ENCODE measurements at places on chromosomes 12 and 14.

GRCh38 chr12:46400406-46400805 is 27.8 kb upstream of the SLC38A2 start:
- DNase-seq: no peak

GRCh38 chr12:65449400-65449799 is 170.9 kb downstream of the MSRB3 start:
- DNase-seq: no peak

GRCh38 chr12:80946591-80946990 is 8.9 kb upstream of the LIN7A start:
- no peak for DNase-seq

DNA sequence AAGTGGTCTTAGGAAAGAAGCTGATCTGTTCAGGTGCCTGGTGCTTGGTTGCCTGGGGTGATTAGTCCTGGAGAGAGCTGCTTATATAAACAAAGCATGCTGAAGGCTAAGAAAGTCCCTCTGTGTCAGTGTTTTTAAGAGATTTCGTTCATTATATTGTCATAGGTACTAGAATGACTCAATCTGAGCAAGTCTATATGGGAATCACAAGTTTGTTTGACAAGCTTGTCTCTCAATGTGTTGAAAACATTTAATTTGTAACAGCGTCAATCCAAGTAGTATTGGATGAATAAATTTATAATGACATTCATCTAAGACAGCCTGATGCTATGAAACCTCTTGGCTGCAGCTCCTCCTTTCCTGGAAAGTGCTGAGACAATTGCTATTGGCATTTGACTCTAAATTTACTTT is 256.3 kb downstream of the TMTC2 start:
- no peak for DNase-seq

- no peak for DNase-seq
Measured at GRCh38 chr12:39205969-39206368, 237.0 kb downstream of the KIF21A start.

DNA sequence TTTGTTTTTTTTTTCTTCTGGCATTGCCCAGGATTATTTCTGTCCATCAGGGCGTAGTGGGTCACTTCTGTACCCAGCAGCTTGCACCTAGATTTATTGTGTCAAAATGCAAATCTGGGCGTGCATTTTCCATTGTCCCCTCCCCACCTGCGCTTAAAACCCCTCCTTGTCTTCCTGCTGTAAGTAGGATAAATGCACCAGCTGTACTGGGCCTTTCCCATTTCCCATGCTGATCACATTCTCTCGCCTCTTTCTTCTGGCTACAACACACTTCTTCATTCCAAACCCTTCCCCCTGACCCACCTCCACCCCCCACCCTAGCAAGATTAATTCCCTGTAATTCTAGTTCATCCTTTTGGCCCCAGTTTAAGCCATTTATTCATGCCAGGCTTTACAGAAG is 128.0 kb downstream of the ETV6 start:
- DNase-seq: no peak

- DNase-seq: no peak
Measured at GRCh38 chr14:99740411-99740810, 52.8 kb upstream of the EML1 start.

GRCh38 chr12:113891739-113892520 is 74.2 kb downstream of the RBM19 start:
- DNase-seq: no peak

DNA sequence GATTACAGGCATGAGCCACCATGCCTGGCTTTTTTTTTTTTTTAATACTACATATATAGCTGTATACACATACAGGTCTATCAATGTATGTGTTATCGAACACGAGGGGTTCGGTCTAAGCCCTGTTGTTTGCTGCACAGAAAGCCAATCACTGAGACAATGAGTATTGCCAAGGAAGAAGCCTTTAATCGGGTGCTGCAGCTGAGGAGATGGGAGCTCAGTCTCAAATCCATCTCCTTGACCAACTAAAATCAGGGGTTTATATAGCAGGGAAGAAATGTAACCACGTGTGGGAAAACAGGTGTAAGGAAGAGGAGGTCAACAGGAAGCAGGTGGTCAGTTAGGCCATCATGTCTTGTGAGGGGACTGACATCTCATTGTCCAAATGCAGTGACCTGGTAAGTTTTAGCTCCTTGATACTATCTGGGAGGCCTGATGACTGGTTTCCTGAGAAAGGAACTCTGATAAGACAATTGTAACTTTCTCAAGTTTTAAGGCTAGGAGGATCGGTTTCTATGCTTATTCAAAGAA is 80.9 kb upstream of the MAP1LC3B2 start:
- DNase-seq: no peak

DNA sequence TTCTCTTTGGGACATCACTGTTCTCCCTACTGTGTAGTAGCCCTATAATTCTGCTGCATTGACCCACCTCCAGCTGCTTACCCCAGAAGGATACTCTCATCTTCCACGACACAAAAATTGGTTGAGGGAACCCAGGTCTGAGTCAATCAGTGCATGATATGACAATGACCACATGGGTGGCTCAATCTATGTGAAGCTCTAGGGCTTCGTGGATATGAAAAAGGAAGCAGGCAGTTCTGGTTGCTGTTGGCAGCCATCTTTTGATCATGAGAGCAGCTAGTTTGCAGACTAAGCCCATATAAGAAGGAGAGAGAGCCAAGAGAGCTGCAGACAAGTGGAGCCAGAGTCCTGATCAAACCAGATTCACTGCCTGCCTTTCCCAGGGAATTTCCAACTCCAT is 57.9 kb downstream of the AVPR1A start:
- DNase-seq: no peak

GRCh38 chr12:10067264-10067663 is 31.5 kb downstream of the CLEC1A start:
- DNase-seq: no peak

- DNase-seq: no peak
Measured at GRCh38 chr14:31933716-31934115, 143.4 kb upstream of the ARHGAP5 start.

GRCh38 chr12:129659961-129660622 is 243.7 kb downstream of the TMEM132D start:
- no peak for DNase-seq

- no peak for DNase-seq
Measured at GRCh38 chr14:68513137-68513536, 279.7 kb downstream of the ZFP36L1 start.

DNA sequence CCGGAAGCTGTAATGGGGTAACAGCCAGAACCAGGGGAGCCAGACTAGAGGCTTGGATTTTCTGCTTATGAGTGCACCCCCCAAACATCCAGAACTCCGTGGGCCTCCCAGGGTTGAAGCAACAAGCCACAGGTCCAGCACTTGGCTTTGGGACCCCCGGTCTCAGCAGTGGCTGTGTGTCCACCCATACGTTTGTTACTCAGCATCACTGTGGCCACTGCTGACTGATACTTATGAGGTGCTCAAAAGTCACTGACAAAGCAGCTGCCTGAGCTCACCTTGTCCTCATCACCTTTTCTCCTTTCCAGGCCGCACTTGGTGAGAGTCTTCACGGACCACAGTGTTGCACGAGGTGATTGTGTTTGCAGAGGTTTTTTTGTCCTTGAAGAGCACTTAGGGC is 145.6 kb upstream of the RFLNA start:
- no peak for DNase-seq

GRCh38 chr14:59154373-59154772 is 34.1 kb upstream of the DAAM1 start:
- DNase-seq: no peak

DNA sequence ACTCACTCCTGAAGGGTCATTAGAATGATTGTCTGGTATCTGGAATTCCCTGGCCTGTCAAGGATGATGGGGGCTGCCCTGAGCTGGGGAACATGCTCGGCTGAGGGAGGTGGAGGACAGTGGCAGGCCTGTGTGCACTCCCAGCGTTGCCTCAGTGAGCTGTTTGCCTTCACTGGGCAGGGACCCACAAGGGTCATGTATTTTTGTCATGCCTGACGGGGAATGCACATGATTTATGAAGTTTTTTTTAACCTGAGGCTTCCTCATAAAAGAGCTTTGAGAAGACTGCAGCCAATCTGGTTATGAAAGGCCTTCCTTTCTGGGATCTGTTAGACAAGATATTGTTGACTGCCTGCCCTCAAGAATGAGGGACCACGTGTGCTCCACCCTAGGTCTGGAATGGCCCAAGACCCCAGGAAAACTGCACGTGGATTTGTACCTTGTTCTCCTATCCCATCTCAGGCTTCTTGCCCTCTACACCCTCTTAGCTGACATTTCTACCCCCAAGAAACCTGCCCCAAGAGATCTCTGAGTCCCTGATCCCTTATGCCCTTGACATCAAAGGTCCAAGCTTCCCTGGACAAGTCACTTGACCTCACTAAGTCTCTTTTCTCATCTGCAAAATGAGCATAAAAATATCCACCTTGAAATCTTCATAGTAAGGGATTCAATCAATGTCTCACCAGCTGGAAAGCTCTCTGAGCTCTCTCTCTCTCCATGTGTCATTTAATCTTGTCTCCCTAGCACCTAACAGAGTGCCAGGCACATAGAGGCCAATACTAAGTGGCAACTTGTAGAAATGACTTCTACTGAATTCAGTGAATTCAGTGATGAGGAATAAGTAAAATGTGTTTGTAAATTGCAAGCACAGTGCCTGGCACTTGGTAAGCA is 24.5 kb upstream of the COL2A1 start:
- DNase-seq: no peak

DNA sequence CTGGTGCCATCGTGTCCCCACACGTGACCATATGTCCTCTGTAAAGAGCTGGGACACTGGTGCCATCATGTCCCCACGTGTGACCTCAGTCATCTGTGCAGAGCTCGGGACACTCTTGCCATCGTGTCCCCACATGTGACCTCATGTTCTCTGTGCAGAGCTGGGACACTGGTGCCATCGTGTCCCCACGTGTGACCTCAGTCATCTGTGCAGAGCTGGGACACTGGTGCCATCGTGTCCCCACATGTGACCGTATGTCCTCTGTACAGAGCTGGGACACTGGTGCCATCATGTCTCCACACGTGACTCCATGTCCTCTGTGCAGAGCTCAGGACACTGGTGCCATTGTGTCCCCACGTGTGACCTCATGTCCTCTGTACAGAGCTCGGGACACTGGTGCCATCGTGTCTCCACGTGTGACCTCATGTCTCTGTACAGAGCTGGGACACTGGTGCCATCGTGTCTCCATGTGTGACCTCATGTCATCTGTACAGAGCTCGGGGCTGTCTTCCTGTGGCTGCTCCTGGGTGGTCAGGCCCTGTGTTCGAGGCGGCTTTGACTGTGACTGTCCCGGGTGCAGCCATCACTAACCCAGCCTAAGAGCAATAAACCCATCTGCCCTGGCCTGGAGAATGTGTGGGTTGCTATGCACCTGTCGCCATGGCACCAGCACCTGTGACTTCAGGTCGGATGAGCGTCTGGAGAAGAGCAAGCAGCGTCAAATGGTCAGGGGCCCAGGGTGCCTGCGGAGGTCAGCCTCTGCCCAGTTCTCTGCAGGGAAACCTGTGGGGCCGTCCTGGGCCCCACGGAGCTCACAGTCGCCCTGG is 334.4 kb downstream of the ADGRD1 start:
- DNase-seq: no peak

DNA sequence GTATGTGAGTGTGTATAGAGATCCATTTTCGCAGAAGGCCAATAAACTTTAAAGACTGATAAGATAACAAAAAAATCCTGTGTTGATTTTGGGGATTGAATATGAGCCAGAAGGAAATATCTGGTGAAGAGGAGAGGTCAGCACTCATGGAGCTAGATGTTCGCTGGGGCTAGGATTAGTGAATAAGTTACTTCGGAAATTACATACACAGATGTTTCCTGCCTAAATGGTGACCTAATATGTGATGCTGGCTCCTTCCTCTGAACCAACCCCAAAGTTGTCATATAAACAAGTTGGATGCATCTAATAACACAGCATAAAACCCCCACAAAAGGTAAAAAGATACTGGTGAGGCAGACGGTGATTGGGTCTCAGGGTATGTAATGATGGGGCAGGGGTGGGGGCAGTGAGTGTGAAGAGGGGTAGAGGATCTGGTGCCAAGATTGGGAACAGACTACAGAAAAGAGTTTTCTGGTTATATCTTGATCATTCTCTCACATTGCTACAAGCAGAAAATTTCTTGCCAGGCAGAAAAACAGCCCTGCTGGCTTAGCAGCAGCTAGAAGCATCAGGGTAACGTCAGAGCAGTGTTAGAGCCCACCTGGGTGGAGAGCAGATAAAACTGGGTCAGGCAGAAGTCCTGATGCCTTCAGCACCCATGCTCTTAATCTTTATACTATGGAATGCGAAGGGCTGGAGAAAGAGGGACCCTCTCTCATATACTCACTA is 140.4 kb upstream of the GZMB start:
- DNase-seq: no peak

DNA sequence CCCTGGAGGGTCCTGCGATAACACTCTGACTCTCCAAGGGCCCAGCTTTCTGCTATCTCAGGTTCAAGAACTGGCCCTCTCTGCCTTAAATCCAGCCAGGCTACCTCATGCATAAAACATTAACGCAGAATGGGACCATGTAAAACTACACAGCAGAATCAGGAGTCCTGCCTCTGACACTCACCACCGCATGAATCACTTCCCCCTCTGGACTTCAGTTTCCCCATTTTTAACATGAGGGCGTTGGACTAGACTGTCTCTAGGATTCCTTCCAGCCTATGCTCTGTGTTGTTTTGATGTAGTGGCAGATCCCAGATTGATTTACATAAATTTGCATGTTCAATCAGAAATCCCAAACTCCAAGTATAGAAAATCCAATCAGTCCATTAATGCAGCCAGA is 3.3 kb downstream of the NCKAP5L start:
- DNase-seq: no peak

GRCh38 chr14:73203527-73203926 is 33.8 kb upstream of the PAPLN start:
- no peak for DNase-seq

GRCh38 chr12:124665511-124665910 is 98.1 kb upstream of the NCOR2 start:
- DNase-seq: no peak

DNA sequence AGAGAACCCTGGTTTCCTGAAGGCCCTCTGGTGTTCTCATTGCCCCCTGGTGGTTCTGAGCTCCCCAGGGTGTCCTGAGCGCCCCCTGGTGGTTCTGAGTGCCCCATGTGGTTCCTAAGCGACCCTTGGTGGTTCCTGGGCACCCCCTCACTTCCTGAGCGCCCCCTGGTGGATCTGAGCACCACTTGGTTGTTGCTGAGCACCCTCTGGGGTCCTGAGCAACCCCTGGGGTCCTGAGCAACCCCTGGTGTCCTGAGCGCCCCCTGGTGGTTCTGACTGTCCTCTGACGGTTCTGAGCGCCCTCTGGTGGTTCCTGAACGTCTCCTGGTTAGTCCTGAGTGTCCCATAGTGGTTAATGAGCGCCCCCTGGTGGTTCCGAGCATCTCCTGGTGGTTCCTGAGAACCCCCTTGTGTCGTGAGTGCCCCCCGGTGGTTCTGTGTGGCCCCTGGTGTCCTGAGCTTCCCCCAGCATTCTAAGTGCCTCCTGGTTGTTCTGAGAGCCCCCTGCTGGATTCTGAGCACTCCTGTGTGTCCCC is 568.3 kb downstream of the TMEM121 start:
- DNase-seq: peak; percentile 61

All from activated CD4-positive, CD25-positive, alpha-beta regulatory T cell (primary cell).